Sciatic nerve (tissue), 2 donors: ENCODE measurements at places on chromosomes 16 and 17. TPM values are rescaled to one million over a fixed set of nuclear protein-coding genes. Genes with fewer than 3 reads are reported as not detected.

The EVPLL gene
- total RNA-seq: not detected

The TSNAXIP1 gene
- total RNA-seq: 1.5 TPM

The PIK3R5 gene
- total RNA-seq: 15.1 TPM

The TMC7 gene
- 9.6 TPM for total RNA-seq

The HIC1 gene
- 85.0 TPM for total RNA-seq

The ZMYND15 gene
- total RNA-seq: 3.3 TPM

The KRT20 gene
- total RNA-seq: not detected

The HOXB7 gene
- total RNA-seq: 8.1 TPM

The TBC1D3I gene
- 0.36 TPM for total RNA-seq

The AOC2 gene
- total RNA-seq: 1.6 TPM

The ZNF174 gene
- 10.8 TPM for total RNA-seq

The CPNE7 gene
- not detected for total RNA-seq

The FAM171A2 gene
- 3.7 TPM for total RNA-seq

The AIPL1 gene
- not detected for total RNA-seq

The CTRB2 gene
- 7.3 TPM for total RNA-seq

The HNF1B gene
- not detected for total RNA-seq

The SLC5A10 gene
- not detected for total RNA-seq

The FOXN1 gene
- not detected for total RNA-seq

The CETP gene
- total RNA-seq: 8.2 TPM

The JMJD8 gene
- total RNA-seq: 36.1 TPM
